ENCODE measurements at places on chromosomes 1 and 21.

GRCh38 chr1:59215766-59216291 is 81.1 kb upstream of the FGGY start:
- DNase-seq = no peak

DNA sequence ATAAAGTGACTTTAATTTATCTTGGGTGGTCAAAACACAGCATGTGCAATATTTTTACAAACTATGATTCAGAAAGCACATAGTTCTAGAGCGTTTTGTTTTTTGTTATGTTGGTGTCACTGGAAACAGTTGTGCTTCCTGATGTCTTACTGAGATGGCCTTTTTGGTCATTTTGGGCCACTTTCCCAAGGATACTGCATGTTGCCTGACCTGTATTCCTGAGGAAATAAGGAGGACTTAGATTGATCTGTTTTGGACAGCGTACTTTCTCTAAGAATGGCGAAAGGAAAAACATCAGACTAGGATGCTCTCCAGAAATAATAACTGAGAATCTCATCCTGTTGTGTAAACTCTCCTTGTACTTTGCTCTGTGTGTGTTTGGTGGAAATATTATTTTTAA is 451.2 kb downstream of the USP25 start:
- DNase-seq = no peak

- peak; percentile 97 for DNase-seq
These were observed at the start of gene LUZP1 for GRCh38 chr1:23168445-23169194. TSS of gene LUZP1 (minus strand) at chr1:23168856.

GRCh38 chr1:248782416-248783141 is 27.0 kb upstream of the LYPD8 start:
- no peak for DNase-seq

GRCh38 chr1:151716771-151717631 is at the start of gene CELF3:
TSS of gene CELF3 (minus strand) at chr1:151716803. CDS start at chr1:151716020, 783 bp downstream.
- no peak for DNase-seq

DNA sequence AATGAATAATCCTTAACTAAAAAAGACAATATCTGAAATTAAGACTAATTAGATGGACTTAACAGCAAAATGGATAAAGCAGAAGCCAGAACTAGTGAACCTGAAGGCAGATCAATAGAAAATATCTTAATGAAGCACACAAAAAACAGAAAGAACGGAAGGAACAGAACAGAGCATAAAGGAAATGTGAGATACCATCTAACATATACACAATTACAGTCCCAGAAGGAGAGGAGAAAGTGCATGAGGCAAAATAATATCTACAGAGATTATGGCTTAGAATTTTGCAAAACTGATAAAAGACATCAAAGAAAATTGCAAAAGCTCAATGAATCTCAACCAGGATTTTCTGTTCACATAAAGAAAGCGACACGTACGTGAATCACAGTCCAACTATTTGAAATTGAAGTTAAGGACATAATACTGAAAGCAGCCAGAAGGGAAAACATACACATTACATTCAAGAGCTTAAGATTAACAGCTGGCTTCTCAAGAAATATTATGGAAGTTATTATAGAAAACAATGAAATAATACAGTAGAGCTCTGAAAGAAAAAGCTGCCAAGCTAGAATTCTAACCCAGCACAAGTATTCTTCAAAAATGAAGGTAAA is 182.0 kb downstream of the CDC42BPA start:
- DNase-seq = no peak

- DNase-seq = no peak
These were observed 1.8 kb downstream of the RGL1 start for GRCh38 chr1:183806675-183807074.

DNA sequence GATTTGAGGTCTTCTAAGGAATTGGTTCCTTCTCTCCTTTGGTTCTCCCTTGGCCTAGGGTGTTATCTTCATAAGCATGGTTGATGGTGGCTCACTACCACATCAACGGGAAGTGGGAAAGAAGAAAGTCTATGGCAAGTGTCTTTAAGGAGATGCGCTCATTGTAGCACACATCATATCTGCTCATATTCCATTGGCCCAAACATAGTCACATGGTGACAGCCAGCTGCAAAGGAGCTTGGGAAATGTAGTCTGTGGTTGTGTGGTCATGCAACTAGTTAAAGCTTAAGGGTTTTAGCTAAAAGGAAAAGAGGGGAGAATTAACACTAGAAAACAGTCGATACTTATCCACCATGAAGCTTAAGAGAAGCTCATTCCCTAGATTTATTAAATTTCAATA is 11.4 kb upstream of the MRPS6 start:
- DNase-seq = no peak

DNA sequence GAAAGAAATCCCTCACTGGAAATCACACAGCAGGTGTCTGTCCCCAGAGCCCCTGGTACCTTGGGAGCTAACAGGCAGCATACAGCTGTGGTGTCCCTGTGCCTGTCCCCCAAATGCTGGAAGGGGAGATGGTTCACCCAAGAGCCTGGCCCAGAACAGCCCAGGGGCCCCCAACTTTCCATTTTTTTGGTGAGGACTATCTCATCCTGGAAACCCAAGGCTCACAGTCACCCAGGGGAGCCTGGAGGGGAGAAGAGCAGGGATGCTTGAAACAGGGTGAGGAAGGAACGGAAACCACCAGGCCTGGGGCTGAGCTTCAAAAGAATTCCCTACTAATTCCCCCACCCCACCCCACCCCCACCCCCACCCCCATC is 3.6 kb downstream of the SDC3 start:
- DNase-seq = no peak

DNA sequence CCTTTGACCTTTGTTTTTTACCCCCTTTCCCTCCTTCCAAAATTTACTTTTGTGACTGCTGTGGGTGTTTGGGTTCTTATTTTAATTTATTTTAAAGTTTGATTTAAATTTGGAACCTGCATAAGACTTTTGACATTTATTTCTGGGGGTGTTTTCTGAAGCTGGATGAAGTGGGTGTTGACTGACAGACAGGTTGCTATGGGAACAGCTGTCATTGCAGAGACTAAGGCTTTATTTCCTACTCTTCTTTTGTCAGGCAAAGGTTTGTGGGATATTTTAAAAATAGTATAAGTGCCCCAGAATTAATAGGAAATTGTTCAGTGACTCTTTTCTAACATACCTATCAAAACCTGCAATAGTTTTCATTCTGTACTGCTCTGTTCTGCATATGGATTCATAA is 290.8 kb upstream of the ESRRG start:
- no peak for DNase-seq

- no peak for DNase-seq
These were observed 72.1 kb downstream of the SKI start for GRCh38 chr1:2300004-2300771.

GRCh38 chr1:245888809-245889208 is 618.3 kb downstream of the SMYD3 start:
- no peak for DNase-seq

DNA sequence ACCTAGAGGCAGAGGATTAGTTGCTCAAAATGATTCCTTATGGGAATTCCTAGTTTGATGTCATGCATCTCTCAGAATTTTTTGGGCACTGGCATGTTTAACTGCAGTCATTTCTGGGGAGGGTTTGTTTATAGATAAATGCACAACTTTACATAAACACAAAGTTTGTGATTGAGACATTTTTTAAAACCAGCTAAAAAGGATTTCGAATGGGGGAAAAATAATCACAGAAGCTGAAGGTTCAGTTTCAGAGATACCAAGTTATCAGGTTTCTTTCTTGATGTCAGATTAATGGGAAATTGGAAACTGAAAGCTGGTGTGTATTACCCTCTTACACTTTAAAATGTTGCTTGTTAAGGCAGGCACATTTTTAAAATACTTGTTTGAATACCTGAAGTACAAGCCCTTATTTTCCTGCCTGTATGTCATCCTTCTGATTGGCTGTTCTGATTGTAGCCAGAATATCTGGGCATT is 72.1 kb downstream of the DISP1 start:
- DNase-seq = no peak

DNA sequence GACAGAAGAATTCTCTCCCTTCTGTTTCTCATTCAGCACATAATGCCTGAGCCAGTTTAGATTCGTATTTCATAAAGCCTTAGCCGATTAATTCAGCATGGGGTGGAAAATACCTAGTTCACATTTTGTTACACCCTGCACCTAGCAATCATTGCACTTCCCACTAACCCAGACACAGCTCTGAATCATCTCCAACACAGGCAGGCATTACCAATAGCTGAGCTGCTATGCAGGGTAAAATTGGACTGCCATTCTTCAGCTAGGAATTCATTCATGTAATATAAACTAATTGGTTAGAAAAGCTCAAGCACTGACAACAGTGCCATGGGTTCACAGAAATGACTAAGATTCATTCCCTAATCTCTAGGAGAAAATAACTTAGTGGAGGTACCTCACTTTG is 26.9 kb upstream of the NKAIN1 start:
- no peak for DNase-seq

- DNase-seq = no peak
These were observed at the start of gene EXTL1 for GRCh38 chr1:26021647-26022403. TSS of gene EXTL1 (plus strand) at chr1:26021775. CDS start at chr1:26022647, 872 bp downstream.

DNA sequence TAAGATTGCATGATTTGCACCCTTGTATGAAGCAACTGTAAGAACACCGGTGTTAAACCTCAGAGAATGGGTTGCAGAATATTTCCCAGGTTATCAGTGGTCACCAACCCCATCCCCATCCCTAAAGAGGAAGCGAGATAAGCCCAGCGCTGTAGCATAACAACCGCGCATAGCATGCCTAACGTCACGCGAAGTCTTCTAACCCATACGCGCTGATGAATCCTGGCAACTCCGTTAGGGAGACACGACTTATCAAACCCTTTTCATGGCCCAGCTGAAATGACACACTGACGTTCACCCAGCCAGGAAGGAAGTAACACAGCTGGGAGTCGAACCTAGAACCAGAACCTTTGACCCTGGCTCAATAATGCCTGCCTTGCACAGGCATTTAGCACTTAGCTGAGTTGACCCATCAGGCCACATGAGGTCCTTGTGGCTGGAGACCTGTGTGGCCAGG is 24.2 kb downstream of the TMEM51 start:
- no peak for DNase-seq

- no peak for DNase-seq
These were observed 7.3 kb upstream of the STUM start for GRCh38 chr1:226541231-226541630.

- DNase-seq = no peak
These were observed 137.3 kb downstream of the RERE start for GRCh38 chr1:8679929-8680663.

DNA sequence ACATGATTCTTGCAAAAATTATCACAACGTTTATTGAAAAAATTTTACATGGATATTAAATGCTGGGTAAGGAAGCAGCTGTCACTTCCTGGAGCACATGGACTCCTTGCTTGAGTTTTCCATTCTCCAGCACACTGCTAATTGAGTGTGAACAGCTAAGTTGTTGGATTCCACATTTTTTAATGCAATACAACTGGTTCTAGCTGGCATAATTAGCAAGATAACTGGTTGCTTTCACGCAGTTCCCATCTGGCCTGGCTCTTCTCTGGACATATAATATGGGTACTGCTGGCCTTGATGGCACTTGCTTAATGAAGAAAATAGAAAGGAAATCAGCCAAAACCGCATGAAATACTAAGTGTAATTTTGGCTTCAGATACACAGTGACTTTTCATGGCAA is 26.6 kb downstream of the RGS21 start:
- DNase-seq = no peak

DNA sequence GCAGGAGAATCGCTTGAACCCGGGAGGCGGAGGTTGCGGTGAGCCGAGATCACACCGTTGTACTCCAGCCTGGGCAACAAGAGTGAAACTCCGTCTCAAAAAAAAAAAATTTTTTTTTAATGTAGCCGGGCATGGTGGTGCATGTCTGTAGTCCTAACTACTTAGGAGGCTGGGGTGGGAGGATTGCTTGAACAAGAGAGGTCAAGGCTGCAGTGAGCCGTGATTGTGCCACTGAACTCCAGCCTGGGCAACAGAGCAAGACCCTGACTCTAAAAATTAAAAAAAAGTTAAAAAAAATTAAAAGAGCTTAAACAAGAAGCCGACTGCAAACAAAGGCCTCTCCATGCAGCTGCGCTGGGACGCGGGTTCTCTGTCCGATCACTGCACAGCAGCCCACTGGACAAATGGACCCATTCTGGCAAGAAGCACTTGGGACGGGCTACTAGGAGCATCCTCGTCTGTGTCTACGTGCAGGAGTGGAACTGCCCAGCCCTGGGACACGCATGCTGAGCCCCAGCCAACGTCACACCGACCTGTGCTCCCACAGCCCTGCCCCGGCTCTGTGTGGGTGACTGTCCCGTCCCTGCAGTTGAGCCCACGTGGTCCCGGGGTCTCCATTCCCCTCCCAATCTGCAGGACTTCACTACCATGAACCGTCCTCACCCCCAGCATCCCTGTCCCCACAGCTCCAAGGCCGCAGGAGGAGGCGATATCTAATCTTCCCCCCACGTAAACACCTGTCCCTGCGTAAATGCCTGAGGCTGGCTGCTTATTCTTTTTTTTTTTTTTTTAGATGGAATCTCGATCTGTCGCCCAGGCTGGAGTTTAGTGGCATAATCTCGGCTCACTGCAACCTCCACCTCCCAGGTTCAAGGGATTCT is 12.3 kb downstream of the SLC35E2B start:
- no peak for DNase-seq

DNA sequence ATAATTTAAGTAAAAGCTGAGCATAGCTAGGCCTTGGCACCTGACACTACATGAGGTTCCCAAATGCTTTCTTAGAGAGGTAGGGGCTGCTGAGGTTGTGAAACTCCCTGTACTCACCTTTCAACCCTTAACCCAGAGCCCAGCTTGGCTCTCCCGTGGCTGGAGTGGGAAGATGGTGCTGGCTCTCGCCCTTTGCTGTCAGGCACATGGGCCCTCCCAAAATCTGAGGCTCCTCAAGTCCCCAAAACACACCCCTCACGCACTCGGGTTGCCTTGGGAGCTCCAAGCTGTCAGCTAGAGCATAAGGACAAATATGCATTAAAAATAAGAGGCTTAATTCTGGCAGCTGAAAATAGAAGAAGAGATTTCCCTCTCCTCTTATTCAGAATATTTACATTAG is 46.7 kb upstream of the PLPPR4 start:
- DNase-seq = no peak

DNA sequence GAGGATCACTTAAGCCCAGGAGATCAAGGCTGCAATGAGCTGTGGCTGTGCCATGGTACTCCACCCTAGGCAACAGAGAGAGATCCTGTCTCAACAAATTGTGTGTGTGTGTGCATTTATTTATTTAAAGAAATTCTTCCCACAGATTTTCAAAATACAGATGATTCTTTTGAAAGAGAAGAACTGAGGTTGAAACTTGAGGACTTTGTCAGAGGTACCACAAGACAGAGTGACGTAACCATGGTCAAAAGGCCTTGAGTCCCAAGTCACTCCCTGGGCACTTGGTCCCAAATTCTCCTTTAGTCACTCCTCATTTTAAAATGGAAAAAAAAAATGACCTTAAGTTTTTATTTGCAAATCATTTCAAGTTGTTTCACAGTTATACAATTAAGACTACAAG is 57.4 kb downstream of the TIAM1 start:
- no peak for DNase-seq

GRCh38 chr21:37370152-37371040 is 3.8 kb downstream of the DYRK1A start:
- no peak for DNase-seq

GRCh38 chr1:62487956-62488355 is 51.1 kb downstream of the USP1 start:
- no peak for DNase-seq

- DNase-seq = no peak
These were observed 63.8 kb downstream of the CLSTN1 start for GRCh38 chr1:9759939-9760338.

GRCh38 chr21:33816174-33816573 is 99.4 kb downstream of the ATP5PO start:
- no peak for DNase-seq
